ENCODE measurements at places on chromosomes 12 and 14. TPM values are rescaled to one million over a fixed set of nuclear protein-coding genes. Genes with fewer than 3 reads are reported as not detected.

The PSMC6 gene
- polyA plus RNA-seq: 108 TPM

The KRT74 gene
- polyA plus RNA-seq: 0.20 TPM

The CYP46A1 gene
- polyA plus RNA-seq: 42.2 TPM

The RPL10L gene
- polyA plus RNA-seq: not detected

The PTPN6 gene
- polyA plus RNA-seq: 5.7 TPM

The AICDA gene
- polyA plus RNA-seq: 0.23 TPM

The SLC17A8 gene
- 9.3 TPM for polyA plus RNA-seq

The ANKRD33 gene
- polyA plus RNA-seq: 0.21 TPM

The MANSC4 gene
- polyA plus RNA-seq: 0.41 TPM
